ENCODE measurements at places on chromosomes 2 and 18.

- DNase-seq, result peak; percentile 53
These were observed 1.2 kb upstream of the CABLES1 start for GRCh38 chr18:23133860-23134779.

DNA sequence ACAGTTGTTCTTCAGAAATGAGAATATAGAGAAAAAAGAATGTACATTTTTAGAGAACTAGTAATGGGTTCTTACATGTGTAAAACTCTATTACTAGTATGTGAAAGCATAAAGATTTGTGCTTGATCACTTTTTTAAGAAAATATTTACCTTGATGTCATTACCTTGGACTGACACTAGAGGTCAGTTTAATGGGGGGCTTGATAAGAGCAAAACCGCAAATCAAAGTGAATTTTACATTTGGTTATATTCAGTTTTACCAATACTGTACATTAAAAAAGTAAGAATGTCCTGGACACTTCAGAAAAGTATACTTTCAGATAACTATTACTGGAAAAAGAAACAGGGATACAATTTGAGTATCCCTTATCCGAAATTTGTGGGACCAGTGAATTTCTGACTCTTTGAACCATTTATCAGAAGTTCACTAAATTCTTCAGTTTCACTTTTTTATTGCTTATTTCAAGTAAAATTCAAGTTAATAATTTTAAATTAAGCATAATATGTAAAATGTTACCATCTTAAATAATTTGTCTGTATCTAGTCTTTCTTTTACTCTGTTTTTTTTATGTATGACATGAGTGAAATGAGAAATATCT lies 1149.5 kb downstream of the DSC3 start:
- peak; percentile 9 for DNase-seq

- no peak for DNase-seq
These were observed 114.6 kb upstream of the NCKAP5 start for GRCh38 chr2:133682906-133683305.

DNA sequence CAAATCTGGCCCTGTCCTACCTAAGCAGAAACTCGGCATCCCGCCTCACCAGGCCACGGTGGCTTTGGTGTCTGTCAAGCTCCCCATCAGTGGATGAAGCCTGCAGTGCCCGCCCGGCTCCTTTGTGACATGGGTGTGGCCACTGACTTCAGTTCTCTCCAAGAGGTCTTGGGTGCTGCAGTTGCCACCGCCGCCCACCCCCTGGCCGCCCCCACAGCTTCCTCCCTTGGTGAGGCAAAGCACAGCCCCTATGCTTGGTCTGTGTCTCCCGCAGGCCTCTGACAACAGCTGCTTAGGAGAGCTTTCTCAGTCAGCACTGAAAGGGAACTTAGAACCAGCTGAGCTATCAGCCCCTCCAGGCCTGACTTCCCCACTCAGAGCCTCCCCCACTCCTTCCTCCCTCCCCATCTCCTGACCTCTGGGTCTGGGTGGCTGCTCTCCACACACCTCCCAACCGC lies 22.9 kb upstream of the GPR55 start:
- no peak for DNase-seq

DNA sequence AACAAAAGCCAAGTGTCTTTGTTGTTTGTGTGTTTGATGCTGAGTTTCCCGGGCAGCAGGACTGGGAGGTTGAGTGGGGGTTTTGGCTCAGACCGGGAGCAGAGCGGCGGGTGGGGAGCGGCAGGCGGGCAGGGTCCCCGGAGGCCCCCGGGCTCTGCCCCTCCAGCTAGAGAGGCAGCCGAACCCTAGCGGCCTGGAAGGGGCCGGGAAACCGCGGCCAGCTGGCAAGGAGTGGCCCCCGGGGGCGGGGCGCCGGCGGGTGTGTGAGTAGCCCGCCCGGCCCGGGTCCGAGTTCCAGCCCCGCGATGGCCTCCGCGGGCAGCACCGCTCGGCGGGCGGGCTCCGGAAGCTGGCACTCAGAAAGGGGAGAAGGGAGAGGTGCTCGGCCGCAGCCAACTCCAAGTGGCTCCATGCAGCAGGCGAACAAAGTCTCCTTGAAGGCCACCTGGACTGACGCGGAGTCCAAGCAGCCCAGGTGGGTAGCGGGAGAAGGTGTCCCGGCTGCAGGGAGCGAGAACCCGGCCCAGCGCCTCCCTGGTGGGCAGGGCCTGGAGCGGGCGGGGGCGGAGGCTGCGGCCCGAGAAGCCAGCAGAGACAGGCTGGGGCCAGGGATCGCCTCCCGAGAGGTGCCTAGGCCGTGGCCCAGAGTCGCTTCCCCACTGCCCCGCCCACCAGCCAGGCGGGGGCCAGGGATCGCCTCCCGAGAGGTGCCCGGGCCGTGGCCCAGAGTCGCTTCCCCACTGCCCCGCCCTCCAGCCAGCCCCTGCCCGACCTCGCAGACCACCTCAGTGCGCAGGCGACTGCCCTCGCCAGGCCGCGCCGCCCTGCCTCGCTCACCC lies at the start of gene ANKRD53:
TSS of gene ANKRD53 (plus strand) at position 290 of the 839 bp plus-strand sequence. CDS start at position 306, 16 bp downstream.
- no peak for DNase-seq

DNA sequence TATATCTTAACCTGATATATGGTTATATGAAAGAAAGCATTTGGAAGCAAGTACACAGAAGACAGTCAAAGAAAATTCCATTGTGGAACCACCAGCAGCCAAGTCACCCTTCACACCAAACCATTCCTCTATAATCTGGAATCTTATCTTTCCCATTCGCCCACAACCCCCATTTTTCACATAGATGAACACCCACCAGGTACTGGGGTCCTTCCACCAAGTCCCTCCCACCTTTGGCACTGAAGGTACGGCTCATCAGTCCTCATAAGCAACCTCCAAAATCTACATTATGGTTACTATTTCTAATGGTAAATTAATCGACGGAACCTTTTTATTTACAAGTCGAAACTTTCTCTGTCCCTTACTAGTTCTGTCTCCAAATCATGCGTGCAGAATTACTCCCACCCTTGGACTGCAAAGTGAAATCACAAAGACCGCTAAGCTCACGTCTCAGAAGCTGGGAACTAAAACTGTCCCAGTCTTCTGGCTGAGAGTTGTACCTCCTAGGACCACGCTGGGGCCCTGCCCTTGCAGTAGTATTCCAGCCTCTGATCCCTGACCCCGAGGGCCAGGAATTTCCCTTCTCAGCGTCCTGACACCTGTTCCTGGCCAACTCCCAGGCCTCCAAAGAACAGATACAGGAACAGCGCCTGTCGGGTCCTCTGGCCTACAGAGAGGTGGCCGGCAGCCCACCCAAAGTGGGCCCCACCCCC lies 702 bp downstream of the OLA1 start:
- no peak for DNase-seq

DNA sequence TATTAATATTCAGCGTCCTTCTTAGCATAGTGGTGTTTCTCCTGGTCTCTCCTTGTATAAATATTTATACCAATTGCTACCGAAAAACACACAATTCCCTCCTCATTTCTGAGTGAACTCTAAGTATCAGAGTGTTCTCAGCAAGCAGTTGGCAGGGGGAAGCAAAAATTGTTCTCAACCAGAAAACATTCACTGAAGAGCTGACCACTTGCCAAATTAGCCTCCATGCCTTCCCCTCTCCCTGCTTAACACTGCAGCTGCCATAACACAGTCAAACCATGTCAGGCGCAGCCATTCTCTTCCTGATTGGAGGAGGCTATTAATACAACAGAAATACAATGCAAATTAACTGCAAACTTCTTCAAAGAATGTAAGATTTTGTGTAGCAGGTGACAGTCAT lies 105.0 kb downstream of the COL6A3 start:
- peak; percentile 24 for DNase-seq

- DNase-seq, result no peak
These were observed 15.5 kb downstream of the FBXO11 start for GRCh38 chr2:47890711-47891368.

- no peak for DNase-seq
These were observed 42.4 kb downstream of the ASXL2 start for GRCh38 chr2:25835906-25836305.

- no peak for DNase-seq
These were observed 355.8 kb downstream of the ARL6IP6 start for GRCh38 chr2:153074207-153074606.

DNA sequence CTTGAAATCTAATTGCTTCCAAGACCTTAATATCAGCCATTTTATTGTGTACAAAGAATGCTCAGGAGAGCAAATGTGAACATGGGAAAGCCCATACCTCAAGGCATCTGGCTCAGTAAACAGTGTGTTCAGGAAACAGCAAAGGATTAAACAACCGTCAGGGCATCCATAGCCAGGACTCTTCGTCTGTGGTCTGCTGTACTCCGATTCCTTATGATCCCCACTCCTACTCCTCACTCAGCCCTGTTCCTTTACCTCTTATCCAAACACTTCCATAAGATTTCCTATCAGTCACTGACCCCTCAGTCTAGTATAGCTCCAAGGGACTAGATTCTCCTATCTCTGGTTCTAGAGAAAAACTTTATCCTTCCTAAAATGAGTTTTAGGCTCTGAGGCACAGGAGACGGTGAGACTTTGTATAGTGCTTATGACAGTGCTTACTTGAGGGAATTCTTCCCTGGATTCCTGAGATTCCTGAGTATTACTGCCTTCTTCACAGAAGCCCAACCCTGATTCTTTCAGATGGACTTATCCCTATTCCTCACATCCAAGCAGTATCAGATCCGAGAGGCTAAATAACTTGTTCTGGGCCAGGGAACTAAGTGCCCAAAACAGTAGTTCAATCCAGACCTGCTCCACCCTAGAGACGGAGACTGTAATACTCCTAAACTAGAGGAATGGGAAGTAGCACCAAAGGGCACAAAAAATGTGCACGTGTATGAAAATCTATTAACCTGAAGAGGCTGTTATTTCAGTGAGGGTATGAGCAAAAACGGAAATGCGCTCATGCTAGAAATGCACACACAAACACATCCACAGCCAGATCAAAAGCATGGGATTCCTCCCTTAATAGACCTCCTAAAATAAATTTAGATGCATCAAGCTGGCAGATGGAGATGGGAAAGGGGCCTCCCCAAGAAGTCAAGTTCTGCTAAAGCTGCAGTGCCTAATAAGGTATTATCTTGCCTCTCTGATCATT lies 42.1 kb upstream of the SIGLEC15 start:
- DNase-seq, result no peak

DNA sequence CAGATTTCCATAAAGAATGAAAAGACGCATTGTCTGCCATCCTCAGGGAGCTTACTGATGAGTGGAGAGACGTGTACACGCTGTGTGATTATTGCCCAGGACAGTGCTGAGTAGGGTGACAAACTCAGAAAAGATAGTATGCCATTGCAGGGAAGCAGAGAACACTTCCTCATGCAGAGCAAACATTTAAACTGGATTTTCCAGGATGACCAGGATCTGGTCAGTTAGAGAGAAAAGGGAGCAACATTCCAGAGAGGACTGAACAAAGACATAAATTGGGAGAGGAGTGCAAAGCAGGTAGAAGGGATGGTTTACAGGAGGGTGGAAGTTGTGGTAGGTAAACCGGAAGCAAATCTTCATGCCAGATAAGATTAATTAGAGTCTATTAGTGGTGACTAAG lies 2.3 kb downstream of the SLC9A2 start:
- no peak for DNase-seq

DNA sequence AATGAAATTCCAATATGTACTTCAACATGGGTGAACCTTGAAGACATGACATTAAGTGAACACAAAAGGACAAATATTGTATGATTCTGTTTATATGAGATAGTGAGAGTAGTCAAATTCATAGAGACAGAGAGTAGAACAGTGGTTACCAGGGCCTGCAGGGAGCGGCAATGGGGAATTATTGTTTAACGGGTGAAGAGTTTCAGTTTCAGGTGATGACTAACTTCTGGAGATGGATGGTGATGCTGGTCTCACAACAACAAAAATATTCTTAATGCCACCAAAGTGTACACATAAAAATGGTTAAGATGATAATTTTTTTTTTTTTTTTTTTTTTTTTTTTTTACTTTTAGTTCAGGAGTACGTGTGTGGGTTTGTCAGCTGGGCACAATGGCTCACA lies 109.4 kb upstream of the TMEM200C start:
- no peak for DNase-seq

GRCh38 chr2:159226059-159226461 lies 60.4 kb downstream of the WDSUB1 start:
- DNase-seq, result no peak

- DNase-seq, result no peak
These were observed 243.0 kb upstream of the CHST9 start for GRCh38 chr18:27428120-27428519.

- no peak for DNase-seq
These were observed 77.0 kb upstream of the ZNF532 start for GRCh38 chr18:58787536-58788149.

GRCh38 chr2:233031556-233032500 lies 644 bp upstream of the NEU2 start:
- DNase-seq, result no peak

- no peak for DNase-seq
These were observed 4.4 kb upstream of the METTL21A start for GRCh38 chr2:207629553-207629952.

- no peak for DNase-seq
These were observed 97.1 kb downstream of the ITGA4 start for GRCh38 chr2:181554061-181554830.

GRCh38 chr2:147689220-147689909 lies 155.5 kb upstream of the ACVR2A start:
- DNase-seq, result no peak

GRCh38 chr2:229376866-229377265 lies 105.8 kb upstream of the PID1 start:
- no peak for DNase-seq

DNA sequence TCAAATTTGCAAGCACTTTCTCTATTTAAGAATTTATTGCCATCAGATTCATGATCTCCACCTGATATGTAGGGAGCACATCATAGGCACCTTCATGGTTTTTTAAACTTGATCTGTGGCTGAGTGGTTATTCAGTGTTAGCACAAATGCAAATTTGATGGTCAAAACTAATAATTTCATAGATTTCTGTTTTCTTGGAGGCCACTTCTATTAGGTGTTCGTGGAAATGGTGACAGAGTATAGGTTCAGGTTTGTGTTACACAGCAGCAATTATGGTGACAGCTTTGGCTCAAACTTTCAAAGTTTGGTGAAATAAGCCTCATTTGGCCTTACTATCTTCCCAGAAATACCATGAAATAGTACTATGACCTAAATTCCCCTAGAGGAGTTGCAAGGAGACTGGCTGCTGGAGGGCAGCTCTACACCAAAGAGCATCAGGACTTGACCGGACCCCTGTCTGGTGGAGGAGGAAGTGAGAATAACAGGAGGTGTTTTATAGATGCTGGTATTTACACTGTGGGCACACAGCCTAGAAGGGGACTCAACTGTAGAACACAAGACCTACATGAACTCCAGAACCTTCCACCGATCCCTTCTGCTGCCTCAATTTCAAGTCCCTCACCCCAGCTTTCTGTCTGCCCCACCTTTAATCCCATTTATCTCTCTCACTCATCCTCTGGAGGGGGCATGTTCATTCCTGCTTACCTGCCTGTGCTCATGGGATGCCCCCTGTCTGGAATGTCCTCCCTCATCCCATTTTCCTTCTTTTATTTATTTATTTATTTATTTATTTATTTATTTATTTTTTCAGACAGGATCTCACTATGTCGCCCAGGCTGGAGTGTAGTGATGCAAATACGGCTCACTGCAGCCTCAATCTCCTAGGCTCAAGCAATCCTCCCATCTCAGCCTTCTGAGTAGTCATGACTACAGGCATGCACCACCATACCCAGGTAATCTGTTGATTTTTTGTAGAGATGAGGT lies 132.9 kb upstream of the SIX2 start:
- DNase-seq, result no peak

GRCh38 chr2:41933046-41933420 lies 114.8 kb upstream of the PKDCC start:
- DNase-seq, result no peak
